ENCODE measurements at places on chromosomes 3 and 15.

GRCh38 chr3:62416144-62416543 lies 42.8 kb upstream of the FEZF2 start:
- no peak for DNase-seq

GRCh38 chr15:61524545-61524944 lies 295.4 kb upstream of the RORA start:
- DNase-seq = no peak

DNA sequence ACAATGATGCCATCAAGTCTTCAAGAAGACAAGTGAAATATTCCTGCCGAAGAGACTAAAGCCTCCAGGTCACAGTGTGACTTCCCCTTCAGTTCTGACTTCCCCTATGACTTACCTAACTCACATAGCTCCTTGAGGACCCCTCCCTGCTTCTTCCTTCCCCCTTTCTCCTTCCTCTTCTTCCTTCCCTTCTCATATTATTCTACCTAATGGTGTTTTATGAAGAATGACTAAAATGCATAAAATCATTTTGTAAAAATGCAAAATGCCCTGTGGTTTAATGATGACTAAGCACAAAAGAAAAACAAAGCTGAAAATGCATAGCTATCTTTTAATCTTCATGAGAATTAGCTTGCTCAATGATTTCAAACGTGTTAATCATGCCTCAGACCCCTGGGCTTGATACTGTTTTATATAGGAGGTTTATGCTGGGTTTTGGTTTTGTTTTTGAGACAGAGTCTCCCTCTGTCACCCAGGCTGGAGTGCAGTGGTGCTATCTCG lies 26.1 kb upstream of the TM4SF4 start:
- DNase-seq = no peak

GRCh38 chr3:101571028-101571895 lies 2.7 kb upstream of the PCNP start:
- no peak for DNase-seq

Data from stimulated activated CD4-positive, alpha-beta T cell treated with anti-CD3 and anti-CD28 coated beads, Interleukin-2, amount 100 ng/mL, for 4 hours (primary cell).